ENCODE measurements at places on chromosomes 2 and 18. TPM values are rescaled to one million over a fixed set of nuclear protein-coding genes. Genes with fewer than 3 reads are reported as not detected.

SMYD5 gene
- total RNA-seq, result 17.0 TPM

GRCh38 chr18:2104620-2105462 lies 466.5 kb downstream of the METTL4 start:
- DNase-seq, result peak; percentile 52

DNA sequence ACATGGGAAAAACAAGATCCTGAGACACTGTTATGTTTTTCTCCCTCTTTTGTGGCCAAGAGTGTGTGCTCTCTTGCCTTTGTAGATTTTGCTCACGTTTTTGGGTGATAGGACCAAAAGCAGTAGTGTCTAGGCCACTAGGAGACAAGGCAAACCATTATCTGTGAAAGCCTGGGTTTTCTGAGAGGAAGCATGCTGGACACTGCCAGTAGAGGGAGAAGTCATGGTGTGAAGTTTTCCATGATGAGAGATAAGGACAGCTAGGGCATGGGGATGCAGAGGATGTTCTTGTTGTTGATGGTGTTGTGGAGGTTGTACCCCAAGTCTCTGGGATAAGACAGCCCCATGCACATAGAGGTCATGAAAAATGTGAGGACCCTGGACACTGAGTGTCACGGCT lies 285.3 kb downstream of the SOX11 start:
- no peak for DNase-seq

GRCh38 chr2:20333738-20334137 lies 16.9 kb downstream of the PUM2 start:
- DNase-seq, result no peak

DNA sequence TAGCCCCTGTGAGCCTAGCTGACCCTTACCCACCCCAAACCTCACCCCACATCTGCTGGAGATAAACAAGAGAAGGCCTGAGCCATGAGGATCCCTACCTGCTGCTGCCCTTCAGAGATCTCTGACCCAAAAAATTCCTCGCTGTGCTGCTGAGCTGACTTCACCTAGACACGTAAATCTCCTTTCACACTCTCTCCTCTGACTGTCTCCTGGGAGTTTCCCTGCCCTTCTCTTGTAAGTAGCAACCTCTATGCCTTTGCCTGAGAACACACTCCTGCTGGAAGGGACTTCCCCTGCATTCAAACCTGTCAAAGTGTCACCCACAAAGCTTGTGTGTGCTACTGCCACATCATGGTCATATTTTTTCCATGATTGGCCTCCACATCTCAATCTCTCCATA lies 134.2 kb upstream of the NOL4 start:
- no peak for DNase-seq

Measured in activated CD8-positive, alpha-beta memory T cell treated with anti-CD3 and anti-CD28 coated beads, Interleukin-2, amount 10 ng/mL, durations not matched to agents 7 days and 5 days (primary cell).